Progenitor cell of endocrine pancreas (in vitro differentiated cells): ENCODE measurements at places on chromosomes 2 and 18. TPM values are rescaled to one million over a fixed set of nuclear protein-coding genes. Genes with fewer than 3 reads are reported as not detected.

TMEM237 gene
- 55.3 and 57.8 TPM in 2 replicates for total RNA-seq

TLX2 gene
- total RNA-seq, result 0.33 TPM in 1 of 2 replicates, not detected in the other

ECEL1 gene
- 2.0 and 2.9 TPM in 2 replicates for total RNA-seq

DNA sequence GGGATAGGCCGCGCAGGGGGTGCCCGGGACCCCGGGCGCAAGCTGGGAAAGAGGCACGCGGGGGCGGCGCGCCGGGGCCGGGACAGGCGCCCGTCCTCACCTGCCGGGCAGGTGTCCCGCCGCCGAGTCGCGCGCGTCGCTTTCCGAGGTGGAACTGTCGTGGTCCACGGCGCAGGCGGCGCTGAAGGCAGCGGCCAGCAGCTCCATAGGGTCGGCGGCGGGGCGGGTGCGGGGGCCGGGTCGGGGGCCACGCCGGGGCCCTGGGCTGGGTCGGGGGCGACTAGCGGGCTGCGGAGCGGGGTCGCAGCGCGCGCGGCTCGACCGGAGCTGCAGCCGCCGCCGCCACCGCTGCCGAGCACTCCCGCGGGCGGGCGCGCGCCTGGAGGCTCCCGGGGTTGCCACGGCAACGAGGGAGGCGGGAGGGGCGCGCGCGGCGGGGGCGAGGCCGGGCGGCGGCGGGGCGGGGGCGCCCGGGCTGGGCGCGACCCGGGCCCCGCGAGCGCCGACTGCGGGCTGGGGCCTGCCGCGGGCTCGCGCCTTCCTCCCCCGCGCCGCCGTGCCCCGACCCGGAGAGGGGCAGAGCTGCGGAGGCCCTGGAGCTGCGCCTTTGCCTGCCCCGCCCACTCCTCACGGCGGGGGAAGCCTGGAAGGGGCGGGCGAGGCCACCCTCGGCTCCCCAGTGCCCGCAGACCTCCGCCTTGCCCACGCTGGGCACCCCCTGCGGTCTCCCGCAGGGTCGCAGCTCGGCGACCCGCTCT lies 57.9 kb downstream of the SNORC start:
- peaks cover 66% of the 10 kb centered on the region for H3K27me3 ChIP-seq
- H3K4me1 ChIP-seq, result peaks cover 9% of the 10 kb centered on the region
- H3K4me3 ChIP-seq, result peak overlapping the region; percentile 63
- no peak overlapping the region for H3K27ac ChIP-seq
- H3K36me3 ChIP-seq, result no peaks in the 10 kb centered on the region

- H3K36me3 ChIP-seq, result peaks cover 11% of the 10 kb centered on the region
- no peak overlapping the region for H3K27ac ChIP-seq
- H3K4me1 ChIP-seq, result peaks cover 12% of the 10 kb centered on the region
- H3K4me3 ChIP-seq, result no peak overlapping the region
These were observed 54.3 kb downstream of the RAB10 start for GRCh38 chr2:26088038-26088643.

DNA sequence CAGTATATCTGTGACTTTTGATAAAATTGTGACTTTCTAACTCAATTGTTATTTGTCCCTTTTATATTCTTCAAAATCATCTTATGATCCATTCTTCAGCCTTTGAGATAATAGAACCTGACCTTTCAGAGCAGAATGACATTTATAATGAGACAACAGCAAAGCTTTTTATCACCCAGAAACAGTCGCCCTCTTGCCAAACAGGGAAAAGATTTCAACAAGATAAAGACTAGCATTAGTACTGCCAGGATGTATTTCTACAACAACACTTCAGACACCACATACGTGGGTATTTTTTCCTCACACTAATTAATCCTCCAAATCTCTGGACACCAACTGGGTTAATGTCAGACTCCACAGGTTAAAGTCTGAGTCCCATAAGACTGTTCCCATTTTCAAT lies 249.0 kb downstream of the ZNF804A start:
- H3K4me1 ChIP-seq, result no peaks in the 10 kb centered on the region
- no peak for DNase-seq
- no peak overlapping the region for H3K4me3 ChIP-seq
- H3K36me3 ChIP-seq, result no peaks in the 10 kb centered on the region
- H3K27me3 ChIP-seq, result no peaks in the 10 kb centered on the region

DNA sequence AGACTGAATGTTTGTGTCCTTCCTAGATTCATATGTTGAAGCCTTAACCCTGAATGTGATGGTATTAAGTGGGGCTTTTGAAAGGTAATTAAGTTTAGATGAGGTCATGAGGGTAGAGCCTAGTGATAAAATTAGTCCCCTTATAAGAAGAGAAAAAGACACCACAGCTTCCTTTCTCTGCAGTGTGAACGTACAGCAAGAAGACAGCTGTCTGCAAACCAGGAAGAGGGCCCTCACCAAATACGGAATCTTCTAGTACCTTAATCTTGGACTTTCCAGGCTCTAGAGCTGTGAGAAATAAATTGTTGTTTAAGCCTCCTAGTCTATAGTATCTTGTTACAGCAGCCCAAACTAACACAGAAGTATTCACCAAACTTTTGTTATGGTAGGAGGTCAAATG lies 57.1 kb upstream of the CYTIP start:
- H3K27me3 ChIP-seq, result no peaks in the 10 kb centered on the region
- no peak for DNase-seq

GRCh38 chr18:34749721-34750120 lies 39.6 kb downstream of the DTNA start:
- H3K27me3 ChIP-seq, result no peaks in the 10 kb centered on the region
- no peak overlapping the region for H3K27ac ChIP-seq
- DNase-seq, result no peak
- no peaks in the 10 kb centered on the region for H3K4me1 ChIP-seq
- no peaks in the 10 kb centered on the region for H3K36me3 ChIP-seq

DNA sequence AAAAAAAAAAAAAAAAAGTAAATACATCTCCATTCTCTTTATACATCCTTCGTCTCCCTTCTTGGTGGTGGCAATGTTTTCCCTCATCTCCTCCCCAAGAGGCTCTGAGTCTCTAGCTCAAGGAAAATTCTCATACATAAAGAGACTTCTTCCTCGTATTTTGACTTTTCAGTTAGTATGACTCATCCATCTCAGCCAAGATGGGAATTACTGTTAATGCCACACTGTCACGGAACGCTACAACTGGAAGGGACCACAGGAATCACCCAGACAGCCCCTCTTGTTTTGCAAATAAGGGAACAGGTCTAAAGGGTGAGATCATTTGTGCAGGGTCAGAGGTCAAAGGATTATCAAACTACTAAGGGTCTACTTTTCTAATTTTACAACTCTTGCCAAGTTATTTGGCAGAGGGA lies 19.5 kb downstream of the NFE2L2 start:
- H3K27ac ChIP-seq, result peak overlapping the region; percentile 29
- no peaks in the 10 kb centered on the region for H3K27me3 ChIP-seq
- H3K4me3 ChIP-seq, result no peak overlapping the region
- peaks cover 7% of the 10 kb centered on the region for H3K36me3 ChIP-seq
